ENCODE measurements at places on chromosomes 4 and X.

DNA sequence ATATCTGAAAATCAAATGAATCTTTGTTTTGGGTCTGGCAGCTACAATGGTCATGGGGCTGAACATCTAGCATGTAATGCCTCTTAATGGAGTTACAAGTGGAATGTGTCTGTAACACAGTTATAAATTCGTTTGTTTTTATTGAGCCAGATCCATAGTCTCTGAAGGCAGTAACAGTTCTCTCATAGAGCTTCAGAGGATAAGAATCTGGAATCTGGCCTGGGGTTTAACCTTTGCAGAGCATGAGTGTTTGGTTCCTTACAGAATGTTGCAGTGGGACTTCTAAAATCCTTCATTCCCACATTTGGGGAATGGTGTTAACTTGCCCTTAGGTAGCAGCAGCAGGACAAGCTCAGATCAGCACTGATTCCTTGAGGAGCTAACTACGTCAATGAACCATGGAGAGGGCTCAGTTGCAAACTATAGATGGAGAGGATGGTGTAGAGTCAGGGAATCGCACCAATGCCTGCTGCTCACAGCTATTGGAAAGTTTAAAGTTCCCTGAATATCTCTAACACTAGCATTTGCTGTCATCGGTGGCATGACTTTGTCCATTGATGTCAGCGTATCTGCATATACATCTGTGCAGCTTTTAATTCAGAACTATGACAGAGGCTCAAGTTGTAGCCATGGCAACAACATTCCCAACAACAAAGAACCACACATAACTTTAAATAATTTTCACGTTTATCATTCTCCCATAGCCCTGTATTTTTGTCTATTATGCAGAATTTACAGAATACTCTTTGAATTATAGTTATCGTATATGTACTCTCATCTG is 72.2 kb downstream of the RASGEF1B start:
- no peak for DNase-seq

GRCh38 chr4:170872794-170873193 is 783.0 kb upstream of the AADAT start:
- no peak for DNase-seq

DNA sequence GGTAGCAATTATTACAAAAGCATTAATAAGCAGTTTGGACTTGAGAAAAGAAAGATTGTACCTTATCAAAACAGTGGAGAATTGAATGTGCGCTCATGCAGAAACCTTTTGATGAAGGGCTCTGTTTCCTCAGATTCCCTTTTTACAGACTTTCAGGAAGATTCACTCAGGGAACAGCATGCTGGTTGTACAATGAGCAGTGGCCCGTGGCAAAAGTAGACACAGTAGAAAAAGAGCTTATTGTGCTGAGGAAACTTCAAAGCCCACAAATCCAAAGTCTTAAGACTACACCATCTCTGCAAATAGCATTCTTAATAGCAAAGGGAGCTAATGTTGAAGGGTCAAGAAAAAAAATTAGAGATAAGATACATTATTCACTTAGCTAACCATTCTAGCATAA is 858.9 kb downstream of the PDHA2 start:
- no peak for DNase-seq

- DNase-seq, result no peak
These were observed 21.5 kb downstream of the XIAP start for GRCh38 chrX:123881330-123881729.

DNA sequence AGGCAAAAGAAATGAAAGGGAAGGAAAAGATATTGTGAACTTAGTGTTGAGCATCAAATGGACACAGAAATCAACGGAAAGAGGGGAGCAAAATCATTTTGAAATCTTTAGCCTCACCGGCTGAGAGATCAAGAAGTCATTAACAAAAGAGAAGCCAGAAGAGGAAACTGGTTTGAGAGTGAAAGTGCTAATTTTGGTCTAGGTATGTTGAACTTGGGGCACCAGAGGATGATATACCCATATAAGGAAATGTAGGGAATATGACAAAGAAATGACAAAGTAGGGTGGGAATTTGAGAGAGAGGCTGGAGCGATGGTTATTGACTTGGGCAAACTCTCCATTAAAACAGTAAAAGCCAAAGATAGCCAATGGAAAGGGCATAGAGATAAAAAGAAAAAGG is 183.4 kb upstream of the ATOH1 start:
- no peak for DNase-seq

DNA sequence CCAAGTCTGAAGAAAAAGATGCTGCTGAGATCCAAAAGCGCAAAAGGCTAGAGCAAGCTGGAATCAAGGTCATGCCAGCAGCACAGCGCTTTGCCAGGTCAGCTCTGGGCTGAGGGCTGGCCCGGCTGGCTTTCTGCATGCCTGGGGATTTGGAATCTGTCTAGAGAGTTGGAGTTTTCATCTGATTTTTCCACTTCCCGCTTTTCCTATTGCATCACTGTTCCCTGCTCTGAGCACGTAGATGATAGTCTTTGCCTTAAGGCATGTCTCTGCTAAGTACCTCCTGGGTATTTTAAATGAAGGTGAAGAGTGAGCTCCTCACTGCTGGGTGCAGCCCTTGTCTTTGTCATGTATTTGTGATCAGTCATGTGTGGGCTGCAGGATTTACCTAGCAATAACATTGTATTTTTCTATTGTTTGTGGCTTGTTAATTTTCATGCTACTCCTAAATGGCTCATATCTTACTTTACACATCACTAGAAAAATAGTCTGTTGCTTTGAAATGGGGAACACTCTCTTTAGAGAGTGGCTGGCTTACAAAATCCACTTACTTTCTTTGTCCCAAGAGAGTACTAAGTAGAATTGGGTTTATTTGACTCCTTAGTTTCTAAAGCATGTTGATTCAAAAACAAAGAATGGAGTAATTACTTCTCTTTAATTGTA is 82.8 kb downstream of the LIMCH1 start:
- DNase-seq, result no peak

DNA sequence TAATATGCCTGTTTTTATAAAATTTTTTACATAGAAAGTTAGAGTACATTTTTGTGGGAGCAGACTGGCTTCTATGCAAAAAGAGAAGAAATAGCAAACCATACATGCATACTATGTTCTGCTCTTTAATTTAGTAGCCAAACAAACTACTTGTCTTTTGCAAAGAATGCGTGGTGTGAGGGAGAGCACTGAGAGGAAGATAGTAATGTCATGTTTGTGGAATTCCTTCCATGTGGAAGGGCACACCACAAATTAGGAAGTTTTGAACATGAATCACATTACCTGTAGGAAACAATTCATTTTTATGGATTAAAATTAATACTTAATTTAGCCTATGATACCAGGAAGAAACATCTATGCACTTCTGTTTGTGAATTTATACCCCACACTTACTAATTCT is 1529.1 kb upstream of the ADGRL3 start:
- no peak for DNase-seq

All from NCI-H82 (cell line).